ENCODE measurements at places on chromosomes 16 and 17.

- DNase-seq, result no peak
Measured at GRCh38 chr16:72952811-72953271, 95.1 kb downstream of the ZFHX3 start.

GRCh38 chr16:4486126-4486893, 10.1 kb downstream of the HMOX2 start:
- no peak for DNase-seq

DNA sequence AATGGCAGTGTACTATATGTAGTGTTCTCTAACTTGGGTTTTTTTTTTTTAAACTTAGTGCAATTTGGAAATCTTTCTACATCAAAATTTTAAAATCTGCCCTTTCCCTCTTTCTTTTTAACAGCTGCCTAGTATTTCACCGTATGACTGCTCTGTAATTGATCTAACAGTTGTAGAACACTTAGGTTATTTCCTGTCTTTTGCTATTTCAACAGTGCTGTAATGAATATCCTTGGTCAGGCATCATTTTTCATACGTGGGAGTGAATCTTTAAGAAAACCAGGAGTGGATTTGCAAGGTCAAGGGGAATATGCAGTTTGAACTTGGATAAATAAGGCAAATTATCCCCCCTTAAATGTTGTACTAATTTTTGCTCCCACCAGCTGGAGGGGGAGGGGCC, 3.8 kb downstream of the NLRC5 start:
- DNase-seq, result no peak

DNA sequence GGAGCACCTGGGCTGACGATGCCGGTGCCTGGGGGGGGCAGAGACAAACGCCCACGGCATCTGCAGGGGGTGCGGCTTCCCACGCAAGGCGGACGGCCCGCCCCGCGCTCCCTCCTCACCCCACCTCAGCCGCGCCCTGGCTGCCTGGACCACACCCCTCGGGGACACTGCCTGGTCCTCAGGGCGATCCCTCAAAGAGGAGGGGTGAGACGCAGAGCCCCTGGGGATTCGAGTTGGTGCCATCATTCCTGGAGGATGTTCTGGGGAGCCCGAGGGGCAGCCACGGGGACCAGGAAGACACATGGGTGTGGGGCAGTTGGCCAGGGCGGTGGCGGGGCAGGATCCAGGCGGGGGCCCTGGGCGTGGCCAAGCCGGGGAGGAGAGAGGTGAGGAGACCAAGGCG, 3.9 kb downstream of the IGFALS start:
- no peak for DNase-seq

- no peak for DNase-seq
Measured at GRCh38 chr16:80580109-80580832, 39.5 kb downstream of the DYNLRB2 start.

DNA sequence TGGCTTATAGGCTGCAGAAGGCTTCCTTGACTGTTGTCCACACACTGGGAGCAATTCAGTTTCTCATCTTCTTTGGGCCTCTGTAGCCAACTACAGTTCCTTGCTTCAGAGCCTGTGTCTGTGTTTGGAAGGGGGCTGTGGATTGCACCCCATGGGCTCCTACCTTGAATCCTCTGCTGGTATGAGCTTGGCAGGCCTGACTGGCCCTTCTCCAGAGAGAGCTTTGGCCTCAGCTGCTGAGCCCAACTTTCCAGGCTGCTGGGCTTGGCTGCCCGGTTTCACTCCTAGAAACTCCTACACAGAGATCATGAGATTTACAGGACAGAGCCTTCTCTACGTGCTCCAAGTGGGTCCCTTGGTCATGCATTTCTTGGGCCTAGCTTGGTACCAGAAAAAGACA, 354.4 kb downstream of the SNX29 start:
- DNase-seq, result no peak

Measured in H54 (cell line).